ENCODE measurements at places on chromosomes 12 and 14.

GRCh38 chr12:132282031-132282949 is 47.1 kb downstream of the GALNT9 start:
- DNase-seq = no peak

DNA sequence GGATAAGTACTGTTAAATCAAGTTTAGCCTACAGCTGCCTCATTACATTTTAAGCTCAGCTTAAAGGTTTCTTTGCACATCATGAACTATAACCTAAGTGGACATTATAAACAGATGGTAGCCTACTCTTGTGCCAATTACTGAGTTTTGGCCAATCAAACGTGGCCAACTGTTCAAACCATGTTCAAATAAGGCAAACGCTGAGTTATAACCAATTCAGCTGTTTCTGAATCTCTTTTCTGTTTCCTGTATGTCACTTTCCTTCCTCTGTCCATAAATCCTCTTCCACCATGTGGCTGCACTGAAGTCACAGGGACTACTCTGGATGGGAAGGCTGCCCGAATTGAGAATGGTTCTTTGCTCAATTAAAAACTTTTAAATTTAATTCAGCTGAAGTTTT is 98.4 kb downstream of the BCAT1 start:
- DNase-seq = no peak

DNA sequence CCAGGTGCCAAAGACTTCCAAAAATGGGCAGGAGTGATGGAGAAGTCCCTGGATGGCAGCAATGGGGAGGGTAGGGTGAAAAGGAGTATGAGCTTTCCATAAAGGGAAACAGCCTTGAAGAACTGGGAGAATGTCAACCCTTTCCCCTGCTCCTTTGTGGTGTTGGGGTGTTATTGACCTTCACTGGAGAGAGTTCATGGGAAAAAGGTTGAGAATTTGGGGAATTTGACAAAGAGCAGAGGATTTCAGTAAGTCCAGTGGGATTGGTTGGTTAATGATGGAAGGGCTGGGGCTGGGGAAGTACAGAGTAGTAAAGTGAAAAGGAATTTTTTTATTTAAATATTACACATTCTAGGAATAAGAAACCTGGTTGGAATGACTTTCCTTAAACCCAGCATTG is 116.6 kb downstream of the ERC1 start:
- DNase-seq = no peak

- no peak for DNase-seq
Measured at GRCh38 chr12:89552376-89552775, 26.5 kb upstream of the POC1B start.

GRCh38 chr14:63512861-63513260 is 30.3 kb downstream of the PPP2R5E start:
- no peak for DNase-seq

DNA sequence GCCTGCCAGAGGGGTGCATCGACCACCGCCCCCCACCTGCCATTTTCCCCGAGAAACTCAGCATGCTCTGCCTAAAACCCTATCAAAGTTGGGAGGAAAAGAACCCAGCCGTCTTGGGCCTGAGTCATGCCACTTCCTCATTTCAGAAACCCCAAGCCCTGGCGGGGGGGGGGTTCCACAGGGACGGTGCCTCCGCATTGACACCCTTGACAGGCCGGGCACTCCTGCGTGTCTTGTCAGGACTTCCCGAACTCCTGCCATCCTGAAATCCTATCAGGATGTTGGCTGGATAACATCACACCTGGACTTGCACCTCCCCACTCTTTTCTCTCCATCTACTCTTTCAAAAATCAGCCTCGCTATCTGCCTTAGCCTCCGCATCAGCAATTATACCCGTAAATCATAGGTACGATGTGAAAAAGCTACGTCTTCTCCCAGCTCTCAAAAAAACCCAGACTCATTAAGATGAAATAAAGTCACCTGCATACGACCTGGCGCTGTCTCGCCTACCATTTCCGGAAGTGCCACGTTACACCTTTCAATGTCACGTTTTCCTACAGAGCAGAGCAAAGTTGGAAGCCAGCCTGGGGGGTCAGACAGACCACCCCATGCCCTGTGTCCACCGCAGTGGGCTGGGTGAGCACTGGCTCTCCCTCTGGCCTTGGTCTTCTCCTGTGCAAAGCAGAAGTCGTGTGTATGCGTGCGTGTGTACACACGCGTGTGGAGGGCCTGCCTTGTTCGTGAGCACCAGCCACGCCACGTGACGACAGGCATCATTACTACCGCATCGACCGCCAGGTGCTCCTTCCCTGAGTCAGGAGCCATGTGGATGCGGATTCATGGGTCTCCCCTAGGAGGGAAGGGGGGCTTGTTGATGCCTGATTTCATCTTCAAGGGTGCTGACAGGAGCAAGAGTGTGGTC is 96.7 kb downstream of the RFLNA start:
- no peak for DNase-seq

DNA sequence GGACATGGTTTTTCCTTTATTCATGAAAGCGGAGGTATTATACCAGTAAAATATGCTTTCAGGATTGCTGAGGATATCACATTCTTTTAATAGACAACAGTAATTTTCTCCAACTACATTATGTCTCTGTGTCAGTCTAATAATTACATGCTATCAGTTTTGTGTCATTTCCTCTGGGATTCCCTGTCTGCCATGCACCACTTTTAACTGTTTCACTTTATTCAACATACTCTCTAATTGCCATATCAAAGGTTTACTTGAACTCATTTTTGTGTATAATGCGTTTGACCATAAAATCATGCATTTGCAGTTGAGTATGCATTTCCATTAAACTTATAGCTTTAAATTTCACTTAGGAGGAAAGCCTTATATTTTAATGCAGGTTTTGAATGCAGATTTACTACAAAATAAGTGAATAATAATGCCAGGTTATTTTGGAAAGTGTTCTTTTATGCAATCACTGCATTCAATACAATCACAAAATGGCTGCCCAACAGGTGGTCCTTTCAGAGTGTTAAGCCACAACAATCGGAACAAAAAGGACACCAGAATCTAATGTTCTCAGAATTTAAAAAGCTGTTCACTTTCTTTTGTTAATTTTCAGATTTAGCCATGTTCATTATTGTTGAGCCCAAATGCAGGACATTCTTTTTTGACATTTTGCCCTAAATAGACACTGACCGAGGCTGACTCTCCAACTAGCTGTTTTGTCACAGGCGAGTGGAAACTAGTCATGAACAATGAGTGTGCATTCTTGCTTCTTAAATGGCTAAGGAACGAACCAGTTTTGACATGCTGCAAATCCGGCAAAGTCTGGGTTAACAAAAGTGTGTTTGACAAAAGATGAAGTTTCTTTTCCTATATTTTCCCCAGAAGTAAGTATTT is 40.9 kb downstream of the MBIP start:
- no peak for DNase-seq

- DNase-seq = no peak
Measured at GRCh38 chr12:4143896-4144295, 129.7 kb upstream of the CCND2 start.

DNA sequence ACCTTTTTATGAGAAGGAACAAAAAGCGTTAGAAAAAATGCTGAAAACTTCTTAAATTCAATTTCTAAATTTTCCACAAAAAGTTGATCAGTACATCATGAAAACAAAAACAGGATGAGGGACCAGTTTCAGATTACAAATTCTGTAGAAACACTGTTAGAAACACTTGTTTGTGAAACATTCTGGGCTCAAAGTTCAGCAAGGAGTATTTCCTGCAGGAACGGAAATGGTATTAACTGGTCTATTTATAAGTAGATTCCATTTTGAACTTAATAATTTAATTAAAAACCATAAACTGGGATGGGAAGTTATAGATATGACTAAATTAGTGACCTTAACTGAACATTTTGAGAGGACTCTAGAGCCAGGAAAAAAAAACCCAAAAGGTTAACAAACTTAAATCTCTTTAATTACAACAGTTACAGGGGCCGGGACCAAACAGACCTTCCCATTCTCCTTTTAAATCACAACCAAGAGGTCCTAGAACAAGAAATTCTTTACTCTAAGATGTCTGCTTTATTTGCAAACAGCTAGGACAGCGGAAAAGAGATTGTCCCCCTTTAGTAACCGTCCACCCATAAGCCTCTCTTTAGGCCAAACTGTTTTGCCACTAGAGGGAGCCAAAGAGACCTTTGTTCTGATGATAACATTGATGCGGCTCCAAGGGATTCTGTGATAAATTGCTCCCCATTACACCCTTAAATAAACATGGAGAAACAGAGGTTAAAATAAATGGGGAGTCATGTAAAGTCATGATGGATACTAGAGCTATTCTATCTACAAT is 69.0 kb upstream of the RERGL start:
- DNase-seq = no peak

DNA sequence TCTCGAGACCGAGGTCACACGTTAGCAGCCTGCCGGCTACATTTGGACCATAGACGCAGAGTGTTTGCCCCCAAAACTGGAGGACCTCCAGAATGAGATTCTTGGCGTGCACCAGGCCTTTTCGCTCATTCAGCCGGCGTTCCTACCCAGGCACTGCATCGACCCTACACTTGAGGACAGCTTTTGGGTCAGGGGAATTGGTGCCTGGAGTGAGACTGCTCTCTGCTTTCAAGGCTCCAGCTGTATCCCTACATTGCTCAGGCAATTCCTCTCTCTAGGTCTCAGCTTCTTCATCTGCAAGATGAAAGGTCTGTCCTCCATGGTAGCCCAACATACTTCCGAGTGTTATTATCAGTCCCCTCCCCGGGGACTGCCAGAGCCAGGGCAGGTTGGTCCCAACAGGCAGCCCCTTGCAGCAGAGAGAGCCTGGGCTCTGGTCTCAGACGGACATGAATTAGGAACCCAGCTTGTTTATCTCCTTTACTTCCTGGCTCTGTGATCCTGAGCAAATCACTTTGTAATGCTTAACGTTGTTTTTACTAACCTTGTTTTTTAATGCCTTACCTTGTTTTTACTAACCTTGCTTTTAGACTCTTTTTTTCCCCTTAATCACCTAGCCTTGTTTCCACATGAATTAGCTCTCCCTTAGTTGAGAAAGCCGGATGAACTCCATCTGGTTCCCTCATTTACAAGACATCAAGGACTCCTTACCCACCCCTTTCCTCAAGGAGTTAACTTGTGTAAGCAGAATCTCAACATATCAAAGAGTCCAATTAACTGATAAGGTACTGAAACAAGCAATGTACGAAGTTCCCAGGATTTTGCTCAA is 892 bp downstream of the TCHP start:
- no peak for DNase-seq

- DNase-seq = peak; percentile 9
Measured at GRCh38 chr12:71780237-71780822, 25.7 kb downstream of the RAB21 start.

DNA sequence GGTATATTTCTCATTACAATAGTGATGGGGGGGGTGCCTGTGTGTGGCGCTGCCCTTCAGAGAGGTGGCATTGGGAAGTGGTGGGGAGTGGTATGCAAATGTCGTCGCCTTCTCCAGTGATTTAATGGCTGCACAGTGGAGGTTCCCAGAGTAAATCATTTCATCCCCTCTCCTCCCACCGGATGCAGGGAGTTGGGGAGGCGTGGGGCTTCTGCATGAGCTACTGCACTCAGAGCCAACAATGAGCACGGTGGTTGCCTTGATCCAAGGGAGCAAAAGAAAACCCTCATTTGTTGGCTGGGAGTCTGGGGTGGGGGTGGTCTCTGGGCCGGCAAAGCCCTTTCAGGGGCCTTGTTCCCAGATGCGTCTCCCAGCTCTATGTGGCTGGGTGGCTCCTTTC is 124.3 kb downstream of the AACS start:
- no peak for DNase-seq

- no peak for DNase-seq
Measured at GRCh38 chr14:64992328-64992885, 5.7 kb downstream of the FNTB start.

DNA sequence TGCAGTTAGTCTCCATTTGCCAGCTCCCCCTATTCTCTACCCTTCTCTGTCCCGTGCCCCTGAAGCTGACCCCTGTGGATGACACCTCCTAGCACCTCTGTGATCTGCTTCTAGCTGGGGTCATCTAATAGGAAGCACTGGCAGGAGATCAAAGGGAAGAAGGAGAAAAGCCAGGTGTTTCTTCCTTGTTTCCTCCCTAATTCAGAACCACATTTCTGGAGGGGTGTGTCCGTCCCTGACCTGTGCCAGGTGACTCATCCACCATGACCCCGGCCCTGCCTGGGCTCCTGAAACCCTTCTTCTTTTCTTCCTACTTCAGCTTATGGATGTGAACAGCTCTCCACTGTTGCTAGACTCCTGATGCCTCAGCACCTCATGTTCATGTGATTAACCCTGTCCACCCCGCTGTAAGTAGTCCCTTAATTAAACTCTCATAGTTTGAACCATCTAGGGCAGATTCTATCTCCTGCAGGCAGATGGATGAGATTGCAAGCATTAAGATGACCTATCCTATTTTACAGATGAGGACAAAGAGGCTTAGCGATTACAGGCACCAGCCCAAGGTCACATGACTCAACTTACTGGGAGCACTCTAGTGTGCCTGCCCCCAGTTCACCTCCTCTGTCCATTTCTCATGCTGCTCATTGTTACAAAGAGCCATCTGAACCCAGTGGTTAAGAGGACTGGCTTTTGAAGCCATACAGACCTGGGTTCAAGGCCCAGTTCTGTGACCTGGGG is 770.5 kb downstream of the MED13L start:
- no peak for DNase-seq

DNA sequence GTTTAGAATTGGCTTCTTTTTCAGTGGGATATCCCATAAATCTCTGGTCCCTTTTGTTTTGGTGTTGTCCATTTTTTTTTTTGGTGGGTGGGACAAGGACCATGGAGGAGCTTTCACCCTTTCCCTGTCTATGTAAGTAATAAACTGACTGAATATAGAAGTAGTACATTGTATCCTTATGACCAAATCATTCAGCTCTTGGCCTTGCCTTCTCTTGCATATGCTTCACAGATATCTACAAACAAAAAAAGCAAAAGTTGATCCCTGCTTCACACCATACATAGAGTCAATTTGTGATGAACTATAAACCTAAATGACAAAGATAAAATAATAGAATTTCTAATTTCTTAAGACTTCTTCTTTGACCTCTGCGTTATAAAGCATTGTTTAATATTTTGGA is 59.8 kb downstream of the SIX1 start:
- DNase-seq = no peak

DNA sequence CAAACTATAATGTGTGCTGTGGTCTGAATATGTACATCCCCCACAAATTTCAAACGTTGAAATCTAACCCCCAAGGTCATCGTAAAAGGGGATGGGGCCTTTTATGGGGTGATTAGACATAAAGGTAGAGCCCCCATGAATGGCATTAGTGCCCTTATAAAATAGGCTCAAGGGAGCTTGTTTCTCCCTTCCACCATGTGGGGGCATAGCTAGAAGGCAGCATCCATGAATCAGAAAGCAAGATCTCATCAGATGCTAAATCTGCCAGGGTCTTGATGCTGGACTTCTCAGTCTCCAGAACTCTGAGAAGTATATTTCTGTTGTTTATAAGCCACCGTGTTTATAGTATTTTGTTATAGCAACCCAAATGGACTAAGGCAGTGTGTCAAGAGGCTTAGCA is 33.4 kb upstream of the IGF1 start:
- DNase-seq = no peak

GRCh38 chr14:105064001-105064400 is 1.2 kb downstream of the GPR132 start:
- DNase-seq = no peak

- DNase-seq = no peak
Measured at GRCh38 chr14:75368333-75368732, 59.5 kb upstream of the JDP2 start.

- no peak for DNase-seq
Measured at GRCh38 chr14:33908540-33909223, 42.2 kb downstream of the EGLN3 start.

GRCh38 chr14:58401587-58401986 is 5.9 kb downstream of the TOMM20L start:
- no peak for DNase-seq

- DNase-seq = no peak
Measured at GRCh38 chr14:104725772-104726548, 1.9 kb downstream of the ADSS1 start.
